Ascending aorta (tissue), 2 donors: ENCODE measurements at places on chromosomes 5 and 9. TPM values are rescaled to one million over a fixed set of nuclear protein-coding genes. Genes with fewer than 3 reads are reported as not detected.

DNA sequence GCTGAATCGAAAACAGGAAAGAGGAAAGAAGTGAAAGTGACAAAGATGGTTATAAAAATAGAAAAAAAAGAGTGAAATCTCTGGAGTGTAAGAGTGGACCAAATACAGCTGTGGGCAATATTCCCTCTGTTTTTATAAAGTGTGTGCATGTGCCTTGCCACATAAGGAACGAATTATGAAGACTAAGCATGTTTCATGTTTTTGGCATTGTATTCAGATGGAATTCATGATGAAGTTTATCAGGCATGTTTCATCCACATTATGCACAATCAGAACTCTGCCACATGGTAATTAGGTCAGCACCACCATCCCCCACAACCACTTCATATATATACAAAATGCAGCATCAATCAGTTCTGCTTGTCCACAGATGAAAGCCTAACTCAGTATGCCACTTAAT is 348.0 kb downstream of the ZNF608 start:
- no peak for DNase-seq

DNA sequence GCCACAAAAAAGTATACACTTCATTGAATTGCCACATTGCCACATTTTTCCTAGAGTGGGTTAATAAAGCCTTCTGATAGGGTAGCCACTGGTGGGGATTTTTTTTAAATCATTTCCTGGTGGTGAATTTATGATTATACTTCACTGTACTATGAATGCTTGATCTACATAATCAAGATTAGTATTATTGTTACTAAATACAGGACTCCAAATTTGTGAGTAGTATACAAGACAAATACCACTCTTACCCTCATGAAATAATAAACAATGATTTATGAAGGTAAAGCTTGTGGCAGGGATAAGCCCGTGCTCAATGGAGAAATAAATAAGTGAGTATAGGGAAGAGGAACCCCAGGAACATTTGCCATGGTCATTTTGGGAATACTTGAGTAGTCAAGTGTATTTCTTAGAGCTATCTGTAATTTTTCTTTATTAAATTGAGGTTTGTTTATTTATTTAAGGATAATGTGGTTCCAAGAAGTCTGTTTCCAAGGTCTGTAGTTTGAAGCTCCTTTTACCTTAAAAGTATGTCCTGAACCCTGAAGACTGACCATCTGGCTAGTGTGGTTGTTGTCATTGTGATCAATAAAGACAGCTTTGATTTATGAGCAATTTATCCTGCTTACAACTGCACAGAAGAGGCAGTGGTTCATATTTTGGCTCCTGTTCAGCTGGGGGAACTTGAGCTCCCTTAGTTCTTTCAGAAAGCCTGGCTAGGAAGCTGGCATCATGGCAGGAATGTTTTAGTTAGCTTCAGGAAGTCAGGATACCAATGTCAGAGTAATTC is 118.6 kb downstream of the ZSWIM6 start:
- DNase-seq: no peak

GRCh38 chr9:126449725-126450667 is 123.4 kb downstream of the MVB12B start:
- DNase-seq: no peak

GRCh38 chr9:129709438-129710168 is 43.2 kb downstream of the PTGES start:
- DNase-seq: no peak

PCDHA10 gene
- 2.0 TPM for total RNA-seq

ADAMTS2 gene
- 51.0 TPM for total RNA-seq

DMRT2 gene
- 7.2 TPM for total RNA-seq

GRCh38 chr9:117746263-117746662 is 42.1 kb downstream of the TLR4 start:
- DNase-seq: no peak
